ENCODE measurements at places on chromosomes 13 and 19.

- no peak for DNase-seq
Observed at GRCh38 chr13:33072282-33072681, 56.1 kb downstream of the KL start.

- DNase-seq: no peak
Observed at GRCh38 chr19:17229890-17230289, 3.9 kb downstream of the OCEL1 start.

DNA sequence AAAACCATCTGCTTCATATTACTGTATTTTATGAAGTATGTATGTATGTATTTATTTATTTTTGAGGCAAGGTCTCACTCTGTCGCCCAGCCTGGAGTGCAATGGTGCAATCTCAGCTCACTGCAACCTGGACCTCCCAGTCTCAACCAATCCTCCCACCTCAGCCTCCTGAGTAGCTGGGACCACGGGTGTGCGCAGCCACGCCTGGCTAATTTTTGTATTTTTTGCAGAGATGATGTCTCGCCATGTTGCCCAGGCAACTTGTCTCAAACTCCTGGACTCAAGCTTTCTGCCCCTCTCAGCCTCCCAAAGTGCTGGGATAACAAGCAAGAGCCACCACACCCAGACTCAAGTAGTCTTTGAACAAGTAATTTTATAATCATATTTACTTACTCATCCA, 5.5 kb downstream of the KATNAL1 start:
- DNase-seq: no peak

DNA sequence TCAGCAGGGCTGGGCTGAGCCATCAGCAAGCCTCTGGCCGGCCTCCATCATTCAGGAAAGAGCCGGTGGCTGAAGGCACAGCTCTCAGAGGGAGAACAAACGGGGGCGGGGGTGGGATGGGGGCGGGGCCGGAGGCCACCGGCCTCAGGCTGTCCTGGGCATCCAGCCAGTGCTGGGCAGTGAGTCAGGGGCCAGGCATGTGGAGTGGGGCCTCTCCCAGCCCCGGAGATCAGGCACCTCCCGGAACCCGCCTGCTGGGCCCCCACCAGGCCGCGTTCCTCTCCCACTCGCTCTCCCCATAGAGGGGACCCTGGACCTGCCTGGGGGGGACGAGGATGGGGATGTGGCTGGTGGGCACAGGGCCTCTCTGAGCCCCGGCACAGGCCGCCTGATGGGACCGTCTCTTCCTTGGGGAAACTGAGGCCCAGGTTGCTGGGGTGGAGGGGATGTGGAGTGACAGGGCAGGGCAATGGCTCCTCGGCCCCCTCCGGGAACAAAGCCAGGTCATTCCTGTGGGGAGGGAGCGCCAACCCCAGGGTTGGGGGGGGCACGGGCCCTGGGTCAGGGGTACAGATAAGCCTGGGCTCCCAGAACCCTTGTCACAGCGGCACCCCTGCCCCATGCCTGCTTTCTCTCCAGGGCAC, 12.9 kb downstream of the SPC24 start:
- no peak for DNase-seq

- no peak for DNase-seq
Observed at GRCh38 chr19:6822311-6822670, 49.8 kb downstream of the VAV1 start.

DNA sequence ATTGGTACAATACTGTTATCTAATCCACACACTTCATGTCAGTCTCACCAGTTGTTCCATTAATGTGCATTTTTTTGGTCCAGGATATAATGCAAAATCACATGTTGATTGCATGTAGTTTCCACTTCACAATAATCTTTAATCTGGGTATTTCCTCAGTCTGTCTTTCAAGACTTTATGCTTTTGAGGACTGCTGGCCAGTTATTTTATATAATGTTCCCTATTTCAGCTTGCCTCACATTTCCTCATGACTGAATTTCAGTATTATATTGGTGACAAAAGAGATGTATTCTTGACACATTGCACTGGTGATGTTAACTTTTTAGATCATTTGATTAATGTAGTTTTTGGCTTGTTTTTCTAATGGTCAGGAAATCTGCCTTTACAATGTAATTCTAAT, 368.3 kb downstream of the IRS2 start:
- no peak for DNase-seq

- no peak for DNase-seq
Observed at GRCh38 chr13:94481941-94482340, 2.5 kb upstream of the DCT start.

All from activated CD4-positive, alpha-beta T cell treated with anti-CD3 and anti-CD28 coated beads for 1 hour (primary cell).